ENCODE measurements at places on chromosomes 1 and 21.

DNA sequence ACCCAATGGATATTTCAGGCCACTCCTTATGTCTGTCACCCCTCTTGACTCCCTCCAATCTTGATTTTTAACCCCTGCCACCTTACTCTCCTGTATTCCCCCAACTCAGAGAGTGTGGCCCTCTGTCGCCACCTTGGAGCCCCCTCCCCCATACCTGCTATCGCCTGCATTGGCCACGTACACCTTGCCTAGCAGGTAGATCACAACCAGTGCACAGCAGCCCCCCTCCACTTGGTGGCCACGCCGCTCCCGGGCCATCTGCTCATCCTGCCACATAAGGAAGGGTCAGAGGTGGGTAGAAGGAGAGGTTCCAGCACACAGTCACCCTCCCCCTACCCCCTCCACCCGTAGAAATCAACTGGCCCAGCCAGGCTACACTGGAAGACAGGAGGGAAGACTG is 2.9 kb downstream of the PPM1J start:
- DNase-seq, result no peak

GRCh38 chr1:116020668-116021272 is 44.5 kb downstream of the SLC22A15 start:
- DNase-seq, result peak; percentile 42

- DNase-seq, result no peak
Observed at GRCh38 chr1:45510972-45511527, 10.6 kb downstream of the PRDX1 start.

DNA sequence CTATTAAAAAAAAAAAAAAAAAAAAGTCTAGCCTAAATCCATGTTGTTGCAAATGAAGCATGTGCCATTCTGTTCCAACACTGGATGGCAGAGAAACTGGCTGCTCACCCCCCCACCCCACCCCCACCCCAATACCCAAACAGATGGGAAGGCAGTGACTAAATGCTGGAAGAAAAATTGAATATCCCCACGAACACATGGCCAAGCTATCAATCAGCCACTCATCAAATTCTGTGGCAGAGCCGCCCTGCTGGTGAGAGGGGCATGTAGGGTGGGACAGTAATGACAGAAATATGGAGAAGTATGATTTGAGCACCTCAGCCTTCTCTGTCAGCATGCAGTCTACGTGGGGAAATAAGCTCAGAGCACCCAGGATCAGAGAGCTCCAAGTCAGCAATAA is 34.1 kb downstream of the OPTC start:
- DNase-seq, result no peak

GRCh38 chr1:81238129-81238528 is 562.6 kb upstream of the ADGRL2 start:
- DNase-seq, result no peak

- DNase-seq, result no peak
Observed at GRCh38 chr1:205666372-205667166, 13.7 kb downstream of the SLC45A3 start.

GRCh38 chr1:43653339-43653738 is 3.4 kb downstream of the KDM4A start:
- peak; percentile 22 for DNase-seq

DNA sequence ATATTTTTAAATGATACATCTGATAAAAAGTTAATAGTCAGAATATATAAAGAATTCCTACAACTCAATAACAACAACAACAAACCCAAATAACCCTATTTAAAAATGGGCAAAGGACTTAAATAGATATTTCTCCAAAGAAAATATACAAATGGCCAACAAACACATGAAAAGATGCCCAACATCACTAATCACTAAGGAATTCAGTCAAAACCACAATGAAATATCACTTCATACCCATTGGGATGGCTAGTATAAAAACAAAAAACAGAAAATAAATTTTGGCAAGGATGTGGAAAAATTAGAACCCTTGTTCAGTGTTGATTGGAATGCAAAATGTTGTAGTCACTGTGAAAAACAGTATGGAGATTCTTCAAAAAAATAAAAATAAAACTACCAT is 184.8 kb upstream of the RAB4A start:
- no peak for DNase-seq

- DNase-seq, result no peak
Observed at GRCh38 chr1:203558064-203558760, 64.3 kb downstream of the OPTC start.

GRCh38 chr21:39842741-39843459 is 24.3 kb upstream of the PCP4 start:
- no peak for DNase-seq

GRCh38 chr1:208366559-208366958 is 122.4 kb upstream of the PLXNA2 start:
- no peak for DNase-seq

- no peak for DNase-seq
Observed at GRCh38 chr1:224472806-224473205, 38.2 kb upstream of the WDR26 start.

DNA sequence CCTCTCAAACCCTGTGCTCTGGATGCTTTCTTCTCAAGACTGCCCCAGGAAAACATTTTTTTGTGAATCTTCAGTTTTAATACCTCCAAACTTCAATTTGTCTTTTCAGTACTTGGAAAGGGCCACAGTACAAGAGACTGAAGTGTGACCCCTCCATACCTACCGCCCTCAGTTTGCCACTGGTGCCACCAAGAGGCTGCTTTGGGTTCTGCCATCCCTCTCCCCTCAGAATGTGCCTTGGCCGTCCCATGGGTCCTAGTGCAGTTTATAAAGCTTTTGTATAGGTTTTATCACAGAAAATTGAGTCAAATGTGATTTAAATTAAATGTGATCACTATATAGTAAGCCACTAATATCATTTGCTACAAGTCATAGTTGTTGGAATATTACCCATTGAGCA is 60.8 kb upstream of the PGD start:
- peak; percentile 20 for DNase-seq

DNA sequence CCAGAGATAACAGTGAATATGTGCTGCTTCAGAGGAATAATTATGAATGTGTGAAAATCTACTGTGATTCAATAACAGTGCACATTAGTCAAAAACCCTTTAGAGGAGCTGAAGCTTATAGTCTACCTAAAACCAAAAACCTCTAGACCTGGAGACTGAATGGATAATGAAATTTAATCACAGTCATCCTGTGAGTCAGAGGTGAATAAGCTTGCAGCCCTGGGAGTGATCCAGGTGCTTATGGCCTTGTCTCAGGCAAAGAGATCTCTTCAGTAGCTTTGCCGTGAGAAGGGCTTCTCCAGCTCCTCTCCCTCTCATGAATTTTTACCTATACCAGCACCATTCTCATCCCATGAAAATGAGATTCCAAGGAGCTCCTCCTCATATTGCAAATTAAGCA is 81.3 kb upstream of the RGS4 start:
- DNase-seq, result no peak

DNA sequence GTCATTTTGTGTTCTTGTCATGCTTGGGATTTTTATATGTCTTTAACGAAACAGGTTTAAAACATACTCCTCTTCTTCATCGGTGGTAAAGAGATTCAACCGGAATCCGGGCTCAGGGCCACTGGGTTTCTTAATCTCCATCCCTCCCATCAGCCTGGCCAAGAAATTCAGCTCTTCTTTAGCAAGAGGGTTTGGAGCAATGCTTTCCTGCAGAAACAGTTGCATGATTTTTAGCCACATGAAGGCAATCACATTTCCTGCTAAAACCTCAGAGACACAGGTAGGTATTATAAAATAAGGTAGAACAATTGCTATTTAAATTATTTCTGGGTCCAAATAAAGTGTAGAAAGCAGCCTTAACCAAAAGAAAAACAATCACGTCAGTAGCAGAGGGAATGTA is 22.7 kb upstream of the LSM10 start:
- no peak for DNase-seq

- no peak for DNase-seq
Observed at GRCh38 chr1:97247196-97247595, 525.6 kb downstream of the PTBP2 start.

Data from CMK (cell line).